Activated T-helper 1 cell treated with Interleukin-2 at 50 U/mL for 16 hours (primary cell): ENCODE measurements at places on chromosomes 1 and 21.

DNA sequence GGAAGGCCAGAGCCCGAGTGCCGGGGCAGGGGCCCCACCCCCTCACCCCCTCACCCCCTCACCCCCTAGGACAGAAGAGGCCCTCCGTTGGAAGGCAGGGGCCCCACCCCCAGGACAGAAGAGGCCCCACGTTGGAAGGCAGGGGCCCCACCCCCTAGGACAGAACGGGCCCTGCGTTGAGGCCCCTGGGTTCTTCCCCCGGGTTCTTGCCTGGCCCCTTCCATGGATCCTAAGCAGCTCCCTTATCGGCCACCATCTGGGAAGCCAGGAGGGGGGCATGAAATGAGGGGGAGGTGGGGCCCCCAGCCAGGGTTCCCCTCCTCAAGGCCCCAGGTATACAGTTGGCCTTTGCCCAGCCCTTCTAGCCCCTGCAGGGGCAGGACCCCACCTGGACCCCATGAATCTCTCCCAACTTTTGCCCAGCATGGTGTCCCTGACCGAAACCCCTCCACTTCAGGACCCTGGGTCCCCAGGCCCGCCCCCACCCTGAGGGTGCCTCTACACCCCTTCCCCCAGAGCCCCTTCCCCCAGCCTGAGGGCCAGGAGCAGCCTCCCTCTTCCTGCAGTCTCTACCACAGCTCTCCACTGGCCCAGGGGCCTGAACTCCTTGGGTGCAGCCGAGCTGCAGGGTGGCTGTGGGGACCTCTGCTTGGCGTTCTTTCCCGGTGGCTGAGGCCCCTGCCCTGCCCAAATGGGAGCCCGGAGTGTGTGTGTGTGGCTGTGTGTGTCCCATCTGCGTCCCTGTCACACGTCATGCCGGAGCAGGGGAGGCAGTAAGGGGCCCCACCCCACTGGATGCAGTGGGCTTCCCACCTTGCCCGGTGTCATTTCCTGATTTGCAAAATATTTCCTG is 4.3 kb upstream of the VWA1 start:
- no peak for DNase-seq

DNA sequence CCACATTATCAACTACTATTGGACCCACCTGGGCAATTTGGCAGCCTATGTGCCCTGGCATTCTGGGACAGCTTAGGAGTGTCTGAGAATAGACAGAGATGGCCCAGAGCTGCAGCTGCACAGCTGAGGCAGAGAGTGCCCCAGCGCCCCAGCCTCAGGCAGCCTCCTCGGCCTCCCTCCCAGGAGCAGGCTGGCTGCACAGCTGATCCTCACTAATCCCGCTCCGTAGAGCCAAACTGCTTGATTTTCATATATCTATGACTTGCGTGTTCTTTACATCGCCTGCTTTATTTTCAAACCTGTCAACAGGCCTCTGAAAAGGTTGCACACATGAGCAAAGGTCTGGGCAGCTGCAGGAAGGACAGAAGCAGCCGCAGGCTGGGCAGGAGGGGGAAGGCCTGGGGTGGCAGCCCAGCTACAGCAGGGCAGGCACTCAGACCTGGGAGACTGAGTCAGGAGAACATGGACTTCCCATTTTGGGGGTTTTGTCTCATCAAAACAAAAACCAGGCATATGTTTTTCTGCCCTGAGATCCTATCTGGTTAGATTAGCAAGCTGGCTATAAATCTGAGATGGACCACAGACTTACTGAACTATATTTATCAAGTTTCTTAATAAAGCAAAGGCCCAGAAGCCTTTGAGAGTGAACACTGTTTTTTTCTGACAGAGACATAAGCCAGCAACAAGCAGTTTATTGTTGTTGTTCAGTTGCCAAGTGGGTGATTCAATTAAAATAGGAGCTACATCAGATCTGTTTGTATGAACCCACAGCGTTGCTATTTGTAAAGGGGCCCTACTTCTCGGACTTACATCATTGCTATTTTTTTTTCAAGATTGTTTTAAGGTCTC is 301.8 kb upstream of the DUSP10 start:
- no peak for DNase-seq

GRCh38 chr1:24866211-24867083 is 63.6 kb downstream of the RUNX3 start:
- no peak for DNase-seq

DNA sequence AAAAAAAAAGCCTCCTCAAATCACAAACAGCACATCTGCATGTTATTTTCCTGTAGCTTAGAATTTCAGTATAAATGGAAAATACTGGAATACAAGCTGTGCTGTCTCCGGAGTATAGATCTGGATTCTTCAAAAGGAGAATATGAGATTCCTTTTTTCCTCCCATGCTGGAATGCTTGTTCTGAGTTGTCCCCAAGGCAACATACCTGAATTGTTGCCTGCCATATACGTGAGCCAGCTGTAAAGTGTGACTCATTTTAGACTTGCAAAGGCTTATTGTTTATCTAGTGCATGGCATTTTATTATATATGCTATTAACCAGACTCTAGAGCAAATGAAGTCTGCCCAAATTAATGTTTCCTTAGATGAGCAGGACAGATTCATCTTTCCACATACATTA is 95.0 kb upstream of the C1orf105 start:
- no peak for DNase-seq

DNA sequence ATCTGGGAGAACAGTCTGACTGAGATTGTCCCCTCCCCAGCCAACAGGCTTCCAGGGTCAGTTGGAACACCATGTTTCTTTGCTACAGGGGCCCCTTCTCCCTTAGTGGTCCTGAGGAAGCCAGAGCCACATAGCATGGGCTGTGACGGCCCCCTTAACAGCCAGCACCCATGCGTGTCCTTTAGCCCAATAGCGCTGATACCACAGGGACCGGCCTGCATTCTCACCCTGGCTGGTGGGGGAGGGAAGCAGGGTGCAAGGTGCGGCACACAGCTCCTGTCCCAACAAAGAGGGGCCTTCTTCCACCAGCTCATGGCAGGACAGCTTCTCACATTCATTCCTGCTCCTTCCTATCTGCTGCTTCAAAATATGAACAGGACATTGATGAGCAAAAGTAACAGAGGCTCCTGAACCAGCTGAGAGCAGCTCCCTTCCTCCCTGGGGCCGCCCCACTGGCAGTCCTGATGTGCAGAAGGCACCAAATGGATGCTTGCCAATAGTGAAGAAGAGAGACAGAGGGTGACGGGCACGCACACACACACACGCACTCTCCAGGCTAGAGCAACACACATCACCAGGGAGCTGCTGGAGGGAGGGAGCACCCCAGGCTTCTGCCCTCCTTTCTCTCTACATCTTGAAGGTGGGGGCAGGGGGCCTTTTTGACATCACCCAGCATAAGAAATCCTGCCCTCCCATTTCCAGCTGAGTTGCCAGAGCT is 99.4 kb downstream of the CRYAA start:
- DNase-seq = no peak

DNA sequence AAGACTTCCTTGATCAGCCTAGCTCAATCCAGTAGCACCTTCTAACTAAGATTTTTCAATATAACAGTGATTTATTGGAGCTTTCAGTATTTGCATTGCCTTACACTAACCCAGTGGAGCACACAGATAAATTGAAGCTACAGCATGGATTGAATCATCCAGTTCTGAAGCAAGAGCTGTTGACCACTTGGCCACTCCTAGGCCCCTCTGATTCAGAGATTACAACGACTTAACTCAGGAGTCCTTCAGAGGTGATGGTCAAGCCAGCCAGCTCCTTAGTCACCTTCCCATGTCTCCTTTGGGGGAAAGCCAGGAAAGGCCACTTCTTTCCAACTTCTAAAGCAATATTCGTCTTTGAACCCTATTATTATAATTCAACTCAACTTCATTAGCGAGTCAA is 151.8 kb downstream of the TENT5C start:
- no peak for DNase-seq

DNA sequence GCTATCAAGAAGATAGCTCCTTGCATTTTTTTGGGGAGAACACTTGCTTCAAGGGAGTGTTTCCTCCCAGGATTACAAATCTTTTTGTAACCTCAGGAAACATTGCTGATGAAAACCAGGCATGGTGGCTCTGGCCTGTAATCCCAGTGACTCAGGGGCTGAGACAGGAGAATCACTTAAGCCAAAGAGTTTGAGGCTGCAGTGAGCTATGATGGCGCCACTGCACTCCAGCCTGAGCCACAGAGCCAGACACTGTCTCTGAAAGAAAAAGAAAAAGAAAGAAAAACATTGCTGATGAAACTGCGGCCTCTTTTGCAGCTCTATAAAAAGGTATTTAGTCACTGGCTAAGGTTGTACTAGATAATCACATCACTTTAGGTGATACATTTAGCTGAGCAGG is 7.3 kb downstream of the RNU1-2 start:
- no peak for DNase-seq

DNA sequence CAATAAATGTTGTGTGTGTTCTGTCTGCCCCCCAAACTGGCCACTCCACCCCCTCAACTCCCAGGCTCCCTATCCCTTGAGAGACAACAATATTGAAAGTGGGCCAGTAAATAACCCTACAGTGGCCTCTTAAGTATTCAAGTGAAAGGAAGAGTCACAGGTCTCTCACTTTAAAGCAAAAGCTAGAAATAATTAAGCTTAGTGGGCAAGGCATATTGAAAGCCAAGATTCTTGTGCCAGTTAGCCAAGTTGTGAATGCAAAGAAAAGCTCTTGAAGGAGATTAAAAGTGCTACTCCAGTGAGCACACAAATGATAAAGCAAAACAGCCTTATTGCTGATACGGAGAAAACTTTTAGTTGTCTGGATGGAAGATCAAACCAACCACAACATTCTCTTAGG is 158.4 kb downstream of the GABPA start:
- no peak for DNase-seq

DNA sequence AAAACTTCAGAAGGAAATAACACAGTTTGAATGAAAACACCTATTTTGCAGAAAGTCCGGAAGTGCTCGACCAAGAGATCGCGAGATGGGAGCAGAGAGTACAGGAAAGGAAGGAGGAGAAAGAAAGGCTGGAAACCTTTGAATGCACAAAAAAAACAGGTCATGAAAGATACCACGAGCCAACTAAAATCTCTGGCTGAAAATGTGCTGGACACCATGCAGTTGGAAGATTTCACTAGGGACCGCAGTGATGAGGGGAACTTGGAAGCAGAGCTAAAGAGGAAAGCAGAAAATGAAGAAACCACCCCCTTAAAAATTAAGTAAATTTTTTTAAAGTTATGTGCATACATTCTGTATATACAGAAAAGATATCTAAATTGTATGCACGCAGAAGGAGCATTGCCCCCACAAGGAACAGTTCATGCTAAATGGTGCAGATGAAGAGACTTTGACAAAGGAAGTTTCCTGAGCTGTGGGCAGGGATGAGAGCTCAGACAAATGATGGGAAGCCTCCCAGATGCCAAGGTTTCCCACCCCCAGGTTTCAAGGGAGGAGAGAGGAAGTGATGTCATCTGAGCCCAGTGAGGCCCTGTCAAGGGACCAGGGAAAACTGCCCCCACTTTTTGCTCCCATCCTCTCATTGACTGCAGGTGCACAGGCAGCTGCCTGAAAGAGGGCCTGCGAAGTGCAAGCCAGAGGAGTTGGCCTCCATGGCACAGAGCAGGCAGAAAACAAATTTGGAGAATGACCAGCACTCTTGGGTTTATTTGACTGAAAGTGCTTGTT is 52.5 kb downstream of the ETS2 start:
- no peak for DNase-seq

GRCh38 chr1:235953801-235954200 is 87.1 kb upstream of the LYST start:
- DNase-seq = no peak

DNA sequence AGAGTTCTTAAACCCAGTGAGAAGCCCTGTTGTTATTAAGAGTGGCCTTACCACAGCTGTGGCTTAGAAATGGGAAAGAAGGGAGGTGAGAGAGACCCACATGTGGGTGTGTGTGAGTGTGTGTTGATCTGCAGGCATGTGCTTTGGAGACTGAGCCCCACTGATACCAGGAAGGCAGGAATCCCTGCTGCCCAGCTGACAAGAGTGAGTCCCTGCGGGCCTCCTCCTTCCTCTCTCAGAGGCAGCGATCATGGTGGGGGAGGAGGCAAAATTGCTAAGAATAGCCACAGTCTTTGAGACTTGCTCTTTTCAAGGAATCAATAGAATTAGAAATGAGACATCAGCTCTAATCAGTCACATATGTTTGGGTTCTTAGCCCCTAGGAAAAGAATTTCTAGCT is 87.0 kb upstream of the WARS2 start:
- no peak for DNase-seq

DNA sequence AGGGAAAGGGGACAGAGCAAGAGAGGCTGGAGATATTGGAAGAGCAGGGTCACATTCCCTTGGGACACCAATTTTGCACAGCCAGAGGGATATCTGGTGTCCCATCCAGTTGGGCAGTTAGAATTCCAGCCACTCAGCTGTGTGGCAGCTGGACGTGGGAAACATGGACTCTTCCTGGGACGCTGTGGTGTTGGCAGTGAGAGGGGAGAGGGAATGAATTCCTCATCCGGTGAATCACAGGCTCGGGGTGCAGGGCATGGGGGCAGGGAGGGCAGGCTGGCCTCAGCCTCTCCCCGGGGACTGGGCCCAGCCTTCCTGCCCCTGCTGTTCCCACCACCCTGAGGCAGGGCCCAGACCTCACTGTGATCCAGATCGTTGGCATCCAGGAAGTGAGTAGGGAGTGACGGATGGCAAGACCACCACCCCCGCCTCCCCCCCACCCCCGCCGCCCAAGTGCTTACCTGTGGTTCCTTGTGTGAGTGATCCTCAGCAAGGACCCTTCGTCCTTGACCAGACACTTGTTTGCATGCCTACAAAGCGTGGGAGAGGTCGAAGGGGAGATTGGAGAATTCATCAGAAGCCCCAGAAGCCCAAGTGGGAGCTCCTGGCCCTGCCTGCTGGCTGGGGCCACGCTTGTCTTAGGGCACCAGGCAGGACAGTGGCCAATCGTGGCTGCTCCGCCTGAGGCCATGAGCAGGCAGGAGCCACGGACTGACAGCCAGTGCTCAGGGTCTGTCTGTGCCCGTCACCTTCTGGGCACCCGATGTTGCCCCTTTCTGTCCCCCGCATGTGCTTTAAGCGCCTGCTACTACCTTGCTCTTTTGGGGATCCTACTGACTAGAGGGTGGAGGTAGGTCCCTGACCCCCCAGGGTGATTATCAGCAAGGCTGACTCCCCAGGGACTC is 8.7 kb downstream of the WNT3A start:
- DNase-seq = no peak

GRCh38 chr21:15992171-15992570 is 262.4 kb downstream of the USP25 start:
- DNase-seq = no peak

DNA sequence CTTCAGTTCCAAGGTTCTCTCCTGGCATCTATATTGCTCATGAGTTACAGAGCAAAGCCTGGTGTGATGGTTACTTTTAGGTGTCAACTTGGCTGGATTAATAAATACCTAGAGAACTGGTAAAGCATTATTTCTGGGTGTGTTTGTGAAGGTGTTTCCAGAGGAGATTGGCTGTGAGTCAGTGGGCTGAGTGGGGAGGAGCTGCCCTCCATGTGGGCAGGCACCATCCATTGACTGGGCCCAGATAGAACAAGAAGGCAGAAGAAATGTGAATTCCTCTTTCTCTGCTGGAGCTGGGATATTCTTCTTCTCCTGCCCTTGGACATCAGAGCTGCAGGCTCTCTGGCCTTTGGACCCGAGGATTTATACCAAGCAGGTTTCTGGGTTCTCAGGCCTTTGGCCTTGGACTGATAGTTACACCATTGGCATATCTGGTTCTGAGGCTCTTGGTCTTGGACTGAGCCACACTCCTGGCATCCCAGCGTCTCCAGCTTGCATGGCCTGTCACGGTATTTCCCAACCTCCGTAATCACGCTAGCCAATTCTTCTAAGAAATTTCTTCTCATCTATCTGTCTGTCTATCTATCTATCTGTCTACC is 44.5 kb downstream of the B3GALT5 start:
- DNase-seq = no peak

GRCh38 chr21:31190516-31190915 is 152.2 kb upstream of the KRTAP19-8 start:
- DNase-seq = no peak

GRCh38 chr1:109595531-109595930 is 23.9 kb downstream of the GNAT2 start:
- DNase-seq = no peak
